Glutamatergic neuron (in vitro differentiated cells): ENCODE measurements at places on chromosomes 11 and 22. TPM values are rescaled to one million over a fixed set of nuclear protein-coding genes. Genes with fewer than 3 reads are reported as not detected.

DNA sequence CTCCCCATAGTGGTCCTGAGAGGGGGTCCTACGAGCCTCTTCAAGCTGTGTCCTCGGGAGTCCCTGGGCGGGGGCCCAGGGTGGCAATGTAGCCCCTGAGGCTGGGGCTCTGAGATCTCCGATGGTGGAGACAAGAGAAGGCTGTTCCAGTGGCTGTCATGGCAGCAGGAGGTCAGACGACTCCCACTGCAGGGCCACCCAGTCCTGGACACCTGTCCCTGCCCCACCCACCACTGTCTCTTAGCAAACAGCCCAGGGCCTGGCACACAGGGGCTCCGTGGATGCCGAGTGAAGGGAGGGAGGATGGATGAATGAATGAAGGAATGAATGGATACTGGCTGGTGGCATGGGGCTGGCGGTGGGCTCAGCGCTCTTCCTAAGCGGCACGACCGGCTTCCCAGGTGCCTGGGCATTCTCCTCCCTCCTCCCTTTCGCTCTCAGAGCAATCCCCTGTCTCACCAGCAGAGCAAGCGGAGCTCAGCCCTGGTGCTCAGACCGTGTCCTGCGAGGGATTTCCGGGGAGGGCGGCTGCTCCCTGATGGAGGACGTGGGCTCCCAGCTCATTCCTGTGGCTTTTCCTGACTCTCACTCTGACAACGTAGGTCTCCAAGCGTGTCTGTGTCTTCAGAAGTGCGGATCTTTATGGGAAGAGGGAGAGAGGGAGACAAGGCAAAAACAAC, 1272.6 kb downstream of the BRD1 start:
- no peak overlapping the region for H3K27ac ChIP-seq
- peak; percentile 48 for DNase-seq
- no peaks in the 10 kb centered on the region for H3K4me1 ChIP-seq
- no peak overlapping the region for H3K4me3 ChIP-seq

Gene TTC36
- 1.9 TPM for total RNA-seq

DNA sequence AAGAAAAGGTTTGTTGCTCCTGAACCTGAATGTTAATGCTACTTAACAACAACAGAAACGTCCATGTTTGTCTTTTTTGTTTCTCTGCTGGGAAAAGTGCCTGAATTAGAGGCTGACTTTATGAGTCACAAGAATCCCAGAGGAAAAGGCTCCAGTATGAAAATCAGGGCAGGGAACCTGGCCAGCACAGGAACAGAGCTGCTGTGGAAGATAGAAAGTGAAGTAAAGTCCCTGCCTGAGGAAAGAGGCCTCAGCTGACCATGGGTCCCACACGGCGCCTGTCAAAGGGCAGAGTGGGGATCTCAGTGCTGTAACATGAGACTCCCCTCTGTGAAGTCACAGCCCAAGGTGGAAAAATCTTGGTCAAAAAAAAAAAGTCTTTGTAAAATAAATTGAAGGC, 632.3 kb upstream of the CCDC90B start:
- H3K27me3 ChIP-seq, result no peaks in the 10 kb centered on the region
- peaks cover 4% of the 10 kb centered on the region for H3K4me1 ChIP-seq
- DNase-seq, result no peak
- H3K27ac ChIP-seq, result no peak overlapping the region
- no peaks in the 10 kb centered on the region for H3K36me3 ChIP-seq

GRCh38 chr11:117160826-117161225, 16.7 kb downstream of the PAFAH1B2 start:
- H3K27ac ChIP-seq, result no peak overlapping the region
- DNase-seq, result no peak
- H3K4me1 ChIP-seq, result no peaks in the 10 kb centered on the region

GRCh38 chr11:5938603-5938965, 3.5 kb upstream of the OR56A3 start:
- peaks cover 2% of the 10 kb centered on the region for H3K4me1 ChIP-seq
- no peak for DNase-seq
- no peak overlapping the region for H3K27ac ChIP-seq
- H3K36me3 ChIP-seq, result peaks cover 22% of the 10 kb centered on the region
- no peak overlapping the region for H3K4me3 ChIP-seq

- DNase-seq, result no peak
- peaks cover 6% of the 10 kb centered on the region for H3K27me3 ChIP-seq
- peaks cover 6% of the 10 kb centered on the region for H3K4me1 ChIP-seq
- no peak overlapping the region for H3K4me3 ChIP-seq
- no peak overlapping the region for H3K27ac ChIP-seq
These were observed 11.8 kb upstream of the KCNJ11 start for GRCh38 chr11:17400048-17400775.
